ENCODE measurements at places on chromosomes 7 and 10.
A peak's percentile ranks its signal among the peaks of the same experiment; 100 is the strongest.

GRCh38 chr10:121921238-121921931 lies 6.4 kb downstream of the ATE1 start:
- no peak for DNase-seq

GRCh38 chr10:12617191-12618175 lies 268.1 kb downstream of the CAMK1D start:
- DNase-seq, result no peak

- DNase-seq, result no peak
These were observed 66.8 kb downstream of the MKI67 start for GRCh38 chr10:128059266-128059981.

DNA sequence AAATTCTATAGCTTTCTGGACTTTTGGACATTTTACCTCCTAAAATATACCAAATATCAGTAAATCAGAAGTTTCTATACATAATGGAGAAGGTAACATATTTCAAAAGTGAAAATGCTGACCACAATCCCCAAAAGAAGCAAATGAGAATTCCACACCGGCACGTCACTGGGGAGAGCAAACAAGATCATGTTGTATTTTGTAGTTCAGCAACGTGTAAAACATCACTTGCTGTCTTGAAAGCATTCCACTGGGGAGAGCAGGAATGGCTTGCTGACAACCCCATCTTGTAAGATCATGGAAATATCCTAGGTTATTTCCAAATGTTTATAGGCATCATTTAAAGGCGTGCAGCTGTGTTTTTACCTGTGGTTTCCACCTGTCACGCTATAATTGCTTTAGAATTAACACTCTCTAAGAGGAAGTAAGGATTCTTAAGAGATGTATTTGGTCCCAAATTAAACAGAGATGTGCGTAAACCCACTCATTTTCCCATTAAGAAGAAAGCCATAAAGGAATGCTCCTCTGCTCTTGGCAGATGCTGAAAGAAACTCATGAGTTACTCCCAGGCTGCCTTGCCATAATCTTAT lies 397.1 kb upstream of the POT1 start:
- no peak for DNase-seq

DNA sequence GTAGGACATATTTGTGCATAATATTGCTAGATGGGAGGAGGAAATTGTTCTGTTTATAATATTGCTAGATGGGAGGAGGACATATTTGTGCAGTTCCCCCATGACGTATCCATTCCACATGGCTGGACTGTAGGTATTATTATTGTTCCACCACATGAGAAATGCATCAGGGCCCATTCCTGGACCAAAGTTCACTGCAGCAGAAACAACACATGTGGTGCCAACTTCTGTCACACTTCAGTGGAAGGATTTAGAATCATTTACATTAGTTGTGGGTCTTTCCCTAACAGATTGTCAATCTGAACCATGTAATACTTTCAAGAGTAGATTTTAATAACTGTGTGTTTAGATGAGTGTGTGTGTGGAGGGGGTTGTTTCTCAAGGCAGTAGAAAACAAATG lies 32.7 kb upstream of the MACC1 start:
- DNase-seq, result no peak

GRCh38 chr10:64379898-64380297 lies 858.7 kb downstream of the REEP3 start:
- DNase-seq, result no peak

GRCh38 chr10:112383325-112383724 lies 9.4 kb downstream of the ACSL5 start:
- DNase-seq, result no peak

DNA sequence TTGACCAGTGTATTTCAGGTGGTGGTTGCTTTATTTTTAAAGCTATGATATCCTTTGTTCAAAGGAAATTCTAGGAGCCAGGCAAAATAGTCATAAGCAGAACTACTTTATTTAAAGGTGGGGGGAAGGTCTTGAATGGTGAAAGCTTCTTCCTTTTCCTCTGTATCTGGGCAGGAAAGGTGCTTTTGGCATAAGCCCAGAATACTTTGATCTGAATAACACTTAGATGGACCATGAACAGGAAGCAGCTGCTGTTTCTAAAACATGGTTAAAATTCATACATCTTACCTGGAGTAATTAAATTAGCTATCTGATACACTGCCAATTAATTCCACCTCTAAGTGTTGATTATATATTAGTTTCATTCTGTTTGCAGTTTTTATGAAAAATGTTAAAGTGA lies 13.3 kb downstream of the ZNF804B start:
- DNase-seq, result no peak

DNA sequence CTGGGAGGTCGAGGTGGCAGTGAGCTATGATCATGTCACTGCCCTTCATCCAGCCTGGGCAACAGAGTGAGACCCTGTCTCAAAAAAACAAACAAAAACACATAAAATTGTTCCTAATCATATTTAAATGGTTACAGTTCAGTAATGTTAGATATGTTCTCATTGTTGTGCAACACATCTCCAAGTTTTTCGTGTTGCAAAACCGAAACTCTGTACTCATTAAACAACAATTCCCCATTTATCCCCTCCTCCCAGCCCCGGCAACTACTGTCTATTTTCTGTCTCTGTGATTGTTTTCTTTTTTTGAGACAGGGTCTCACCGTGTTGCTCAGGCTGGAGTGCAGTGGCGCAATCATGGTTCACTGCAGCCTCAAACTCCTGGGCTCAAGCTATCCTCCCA lies 16.1 kb upstream of the PRXL2A start:
- DNase-seq, result no peak

GRCh38 chr7:16062269-16062668 lies 359.1 kb downstream of the CRPPA start:
- DNase-seq, result no peak

DNA sequence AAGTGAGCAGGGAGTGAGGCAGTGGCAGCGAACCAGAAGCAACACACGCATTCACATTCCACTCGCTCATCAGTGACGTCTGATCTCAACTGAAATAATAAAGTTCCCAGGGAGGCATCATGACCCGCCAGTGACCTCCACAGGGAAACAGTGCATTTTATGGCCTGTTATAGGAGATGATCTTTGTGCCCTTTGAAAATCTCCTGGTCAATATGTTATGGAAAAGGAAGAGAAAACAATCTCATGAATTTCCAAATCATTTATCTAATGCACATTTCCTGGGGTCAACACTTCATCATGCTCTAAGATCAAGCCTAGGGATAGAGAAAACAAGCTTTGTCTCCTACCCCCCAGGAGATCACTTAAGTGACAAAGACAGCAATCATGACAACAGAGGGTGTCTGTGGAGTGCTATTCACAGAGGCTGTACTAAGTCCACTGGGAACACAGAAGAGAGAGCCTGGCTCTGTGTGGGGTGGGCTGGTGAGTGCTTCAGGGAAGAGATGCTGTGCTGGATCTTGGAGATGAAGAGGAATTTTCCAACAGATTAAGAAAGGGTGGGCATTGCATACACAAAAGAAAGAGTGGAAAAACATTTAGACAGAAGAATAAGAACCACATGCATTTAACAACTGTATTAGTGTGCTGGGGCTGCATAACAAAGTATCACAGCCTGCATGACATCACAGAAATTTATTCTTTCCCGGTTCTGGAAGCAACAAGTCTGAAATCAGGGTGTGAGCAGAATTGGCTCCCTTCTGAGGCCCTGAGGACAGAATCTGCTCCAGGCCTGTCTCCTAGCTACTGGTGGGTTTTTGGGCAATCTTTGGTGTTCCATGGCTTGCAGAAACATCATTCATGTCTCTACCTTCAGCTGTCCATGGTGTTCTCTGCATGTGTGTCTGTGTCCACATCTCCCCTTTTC lies 613.9 kb upstream of the IGFBP3 start:
- DNase-seq, result no peak

GRCh38 chr7:95529701-95530100 lies 44.0 kb downstream of the ASB4 start:
- no peak for DNase-seq

- no peak for DNase-seq
These were observed 987 bp upstream of the EXOC6 start for GRCh38 chr10:92847202-92847864.

- no peak for DNase-seq
These were observed 361.8 kb downstream of the PLXNA4 start for GRCh38 chr7:132214452-132214851.

DNA sequence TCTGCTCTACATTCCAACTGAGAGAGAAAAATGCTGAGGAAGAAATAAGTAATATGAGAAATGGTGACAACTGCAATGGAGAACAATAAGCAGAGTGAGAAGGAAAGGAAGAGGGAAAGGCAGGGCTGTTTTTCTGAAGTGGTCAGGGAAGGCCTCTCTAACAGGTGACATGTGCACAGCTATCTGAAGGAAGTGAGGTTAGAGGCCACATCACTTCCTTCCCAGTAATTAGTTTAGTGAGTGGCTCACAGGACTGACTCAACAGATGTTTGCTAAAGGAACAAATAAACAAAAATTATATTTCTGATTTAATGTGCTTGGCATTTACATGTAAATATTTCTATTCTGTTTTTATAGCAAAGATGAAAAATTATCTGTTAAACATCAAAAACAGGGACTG lies 77.9 kb downstream of the ARHGAP21 start:
- DNase-seq, result peak; percentile 54

DNA sequence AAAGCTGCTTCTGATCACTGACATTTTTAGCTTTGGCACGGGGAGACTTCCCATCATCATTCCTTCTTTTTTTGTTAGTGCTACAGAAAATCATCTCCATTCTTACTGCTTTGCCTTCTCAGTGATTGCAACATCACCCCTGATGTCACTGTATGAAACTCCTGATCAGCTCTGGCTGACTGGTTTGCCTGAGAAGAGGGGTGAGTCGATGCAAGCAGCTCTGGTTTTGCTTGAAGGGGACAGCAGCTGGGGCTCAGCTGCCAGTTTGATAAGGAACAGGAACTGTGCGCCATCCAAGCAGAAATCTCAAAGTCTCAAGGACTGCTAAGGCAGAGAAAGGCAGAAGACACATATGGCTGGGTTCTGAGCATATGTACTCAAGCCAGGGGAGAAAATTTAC lies 808.5 kb upstream of the CELF2 start:
- no peak for DNase-seq

- no peak for DNase-seq
These were observed 289.7 kb downstream of the PLXDC2 start for GRCh38 chr10:20105931-20106330.

DNA sequence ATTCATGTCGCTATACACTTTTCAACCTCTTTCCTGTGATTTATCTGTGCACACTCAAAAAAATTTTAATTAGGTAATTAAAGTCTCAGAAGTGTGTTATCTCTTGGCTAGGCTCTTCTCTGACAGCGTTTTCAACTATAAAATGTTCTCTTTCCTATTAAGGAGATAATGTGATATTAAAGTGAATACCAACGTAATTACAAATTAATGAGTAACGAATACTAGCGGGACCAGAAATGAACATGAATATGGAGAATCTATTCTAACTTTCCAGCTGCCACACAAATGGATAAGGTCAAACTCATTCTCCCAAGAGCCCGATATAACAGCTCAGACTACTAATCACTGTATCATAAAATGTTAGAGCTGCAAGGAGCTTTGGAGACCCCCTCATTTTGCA lies 12.0 kb downstream of the COL1A2 start:
- no peak for DNase-seq

DNA sequence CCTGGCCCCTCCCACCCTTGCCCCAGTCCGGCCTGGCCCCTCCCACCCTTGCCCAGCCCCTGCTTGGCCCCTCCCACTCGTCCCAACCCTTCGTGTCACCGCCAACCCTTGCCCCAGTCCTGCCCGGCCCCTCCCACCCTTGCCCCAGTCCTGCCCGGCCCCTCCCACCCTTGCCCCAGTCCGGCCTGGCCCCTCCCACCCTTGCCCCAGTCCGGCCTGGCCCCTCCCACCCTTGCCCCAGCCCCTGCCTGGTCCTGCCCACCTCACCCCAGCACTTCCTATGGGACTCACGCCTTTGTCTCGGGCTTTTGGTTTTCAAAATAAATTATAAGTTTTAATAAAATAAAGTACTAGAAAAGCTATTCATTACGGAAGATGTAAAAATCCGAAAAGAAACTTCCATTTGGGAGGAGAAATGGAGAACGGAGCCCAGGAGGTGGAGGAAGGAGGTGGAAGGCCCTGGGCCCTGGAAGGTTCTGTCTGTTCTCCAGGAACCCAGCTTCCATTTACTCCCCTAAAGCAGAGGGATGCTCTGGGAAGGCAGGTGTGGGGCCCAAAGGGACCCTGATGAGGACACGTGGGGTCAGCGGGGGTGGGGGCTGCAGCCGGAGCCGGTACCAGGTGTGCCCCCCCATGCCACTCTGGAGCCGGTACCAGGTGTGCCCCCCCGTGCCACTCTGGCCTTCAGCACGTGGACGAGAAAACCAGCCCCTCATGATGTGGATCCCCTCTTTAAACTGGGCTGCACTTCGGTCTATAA lies 52.2 kb downstream of the PWWP2B start:
- no peak for DNase-seq

DNA sequence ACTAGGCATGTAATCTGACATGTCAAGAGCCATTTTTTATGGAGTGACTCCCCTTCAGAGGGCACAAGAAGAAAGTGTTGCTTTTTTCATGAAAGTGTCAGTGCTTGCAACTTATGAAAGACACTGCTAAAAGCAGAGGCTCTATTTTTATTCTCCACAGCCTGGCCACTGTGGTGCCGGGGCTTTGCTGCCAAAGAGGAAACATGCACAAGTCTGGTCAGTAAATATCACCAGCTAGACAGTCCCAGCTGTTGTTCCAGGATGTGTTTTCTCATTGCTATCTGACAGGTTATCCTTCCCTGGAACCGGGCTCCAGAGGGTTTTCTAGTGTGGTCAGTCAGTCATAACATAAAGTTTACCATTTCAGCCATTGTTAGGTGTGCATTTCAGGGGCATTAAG lies 180.7 kb upstream of the PITRM1 start:
- no peak for DNase-seq

- DNase-seq, result no peak
These were observed 18.7 kb downstream of the C10orf105 start for GRCh38 chr10:71700731-71701368.

- DNase-seq, result no peak
These were observed 259.3 kb downstream of the ARHGAP12 start for GRCh38 chr10:31669357-31669756.

- no peak for DNase-seq
These were observed 1.8 kb downstream of the IMPDH1 start for GRCh38 chr7:128407751-128408708.

- DNase-seq, result no peak
These were observed 12.3 kb downstream of the EGFR start for GRCh38 chr7:55031075-55031474.

DNA sequence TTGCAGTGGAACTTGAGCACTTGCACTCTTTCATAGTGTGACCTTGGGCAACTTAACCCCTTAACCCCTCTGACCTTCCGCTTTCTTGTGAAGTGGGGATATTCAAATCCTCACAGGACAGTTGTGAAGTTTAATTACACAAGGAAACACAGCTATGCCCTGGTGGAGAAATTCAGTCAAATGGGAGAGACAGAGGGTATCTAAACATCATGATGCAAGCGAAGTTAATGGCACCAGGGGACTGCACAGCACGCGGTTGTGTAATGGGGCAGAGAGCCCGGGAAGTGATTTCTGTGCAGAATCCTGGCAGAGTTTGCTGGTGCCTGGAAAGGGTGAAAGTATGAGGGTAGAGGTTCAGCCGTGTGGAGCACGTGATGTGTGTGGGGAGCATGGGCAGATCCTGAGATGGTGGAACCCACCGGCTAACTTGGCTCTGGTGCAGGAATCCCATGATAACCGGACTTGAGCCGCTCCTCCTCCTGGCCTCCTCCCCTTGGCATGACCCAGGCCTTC lies 51.7 kb downstream of the SNX10 start:
- DNase-seq, result no peak

GRCh38 chr7:12550956-12551355 lies 19.6 kb upstream of the SCIN start:
- no peak for DNase-seq

- DNase-seq, result no peak
These were observed 86.3 kb downstream of the KAT6B start for GRCh38 chr10:74912682-74913081.

GRCh38 chr10:30865141-30865926 lies 166.3 kb downstream of the ZNF438 start:
- DNase-seq, result no peak
